ENCODE measurements at places on chromosomes 13 and 19. TPM values are rescaled to one million over a fixed set of nuclear protein-coding genes. Genes with fewer than 3 reads are reported as not detected.

Gene FGF9
- total RNA-seq: not detected

Gene MTMR6
- 36.6 TPM for total RNA-seq

Gene LILRB5
- not detected for total RNA-seq

Gene TYROBP
- not detected for total RNA-seq
